ENCODE measurements at places on chromosomes 2 and 18.

DNA sequence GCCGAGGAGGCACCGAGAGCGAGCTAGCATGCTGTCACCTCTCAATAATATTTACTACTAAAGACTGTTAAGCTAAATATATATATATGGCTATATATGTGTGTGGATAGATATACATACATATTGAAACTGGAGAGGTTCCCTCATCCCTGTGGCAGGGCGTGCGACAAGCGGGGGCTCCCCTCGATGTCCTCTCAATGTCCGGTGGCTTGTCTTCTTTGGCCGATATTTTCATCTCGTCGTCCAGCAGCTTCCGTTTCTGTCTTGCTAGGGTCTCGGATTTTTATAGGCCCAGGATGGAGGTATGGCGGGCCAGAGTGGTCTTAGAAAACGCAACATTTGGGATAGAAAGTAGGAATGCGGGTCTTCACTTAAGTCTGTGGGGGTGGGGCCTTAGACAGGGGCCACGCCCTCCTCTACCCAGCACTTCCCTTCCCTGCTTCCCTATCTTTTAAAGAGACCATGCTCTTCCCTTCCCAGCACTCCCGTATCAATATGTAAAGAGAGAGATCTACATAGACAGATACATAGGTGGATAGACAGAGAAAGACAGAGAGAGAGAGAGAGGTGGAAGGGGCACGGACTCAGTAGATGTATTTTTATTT, 866.8 kb downstream of the DSC3 start:
- DNase-seq: no peak

GRCh38 chr2:67812682-67813081, 250.1 kb downstream of the C1D start:
- no peak for DNase-seq

DNA sequence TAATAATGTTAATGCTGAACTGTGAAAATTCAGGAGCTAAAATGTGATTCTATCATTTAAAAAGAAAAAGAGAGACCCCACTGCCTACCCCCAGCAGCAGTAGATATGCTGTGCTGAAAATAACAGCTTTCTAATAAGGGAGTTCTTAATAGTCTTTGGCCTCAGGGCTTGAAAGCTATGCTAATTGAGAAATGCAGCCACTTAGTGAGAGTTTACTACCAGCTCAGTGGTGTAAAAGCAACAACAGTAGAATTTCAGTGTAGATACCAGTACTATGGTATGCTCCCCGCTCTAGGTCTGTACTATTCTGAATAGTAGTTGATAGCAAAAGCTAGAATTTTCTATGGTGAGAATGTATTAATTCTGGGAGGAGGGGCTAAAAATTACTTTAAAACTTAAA, 303.1 kb upstream of the VWC2L start:
- DNase-seq: no peak

- DNase-seq: no peak
These were observed 597.1 kb downstream of the ARHGAP15 start for GRCh38 chr2:143726151-143726845.

DNA sequence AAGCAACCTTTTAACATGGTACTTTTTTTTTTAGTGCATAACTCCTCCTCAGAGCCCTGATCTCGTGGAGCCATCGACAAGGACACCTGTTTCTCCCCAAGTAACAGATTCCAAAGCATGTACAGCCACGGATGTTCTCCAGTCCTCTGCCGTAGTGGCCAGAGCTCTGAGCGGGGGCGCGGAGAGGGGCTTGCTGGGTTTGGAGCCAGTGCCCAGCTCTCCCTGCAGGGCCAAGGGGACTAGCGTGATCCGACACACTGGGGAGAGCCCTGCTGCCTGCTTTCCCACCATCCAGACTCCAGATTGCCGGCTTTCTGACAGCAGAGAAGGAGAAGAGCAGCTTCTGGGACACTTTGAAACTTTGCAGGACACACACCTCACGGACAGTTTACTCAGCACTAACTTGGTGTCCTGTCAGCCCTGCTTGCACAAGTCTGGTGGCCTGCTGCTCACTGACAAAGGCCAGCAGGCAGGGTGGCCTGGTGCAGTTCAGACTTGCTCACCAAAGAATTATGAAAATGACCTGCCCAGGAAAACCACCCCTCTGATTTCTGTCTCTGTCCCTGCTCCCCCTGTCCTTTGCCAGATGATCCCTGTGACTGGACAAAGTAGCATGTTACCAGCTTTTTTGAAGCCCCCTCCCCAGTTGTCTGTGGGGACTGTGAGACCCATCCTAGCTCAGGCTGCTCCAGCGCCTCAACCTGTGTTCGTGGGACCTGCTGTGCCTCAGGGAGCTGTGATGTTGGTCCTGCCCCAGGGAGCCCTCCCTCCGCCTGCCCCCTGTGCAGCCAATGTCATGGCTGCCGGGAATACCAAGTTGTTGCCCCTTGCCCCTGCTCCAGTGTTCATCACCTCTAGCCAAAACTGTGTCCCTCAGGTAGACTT, 4.5 kb downstream of the KLF11 start:
- DNase-seq: no peak

- no peak for DNase-seq
These were observed 2.5 kb downstream of the CD8A start for GRCh38 chr2:86788165-86788564.

DNA sequence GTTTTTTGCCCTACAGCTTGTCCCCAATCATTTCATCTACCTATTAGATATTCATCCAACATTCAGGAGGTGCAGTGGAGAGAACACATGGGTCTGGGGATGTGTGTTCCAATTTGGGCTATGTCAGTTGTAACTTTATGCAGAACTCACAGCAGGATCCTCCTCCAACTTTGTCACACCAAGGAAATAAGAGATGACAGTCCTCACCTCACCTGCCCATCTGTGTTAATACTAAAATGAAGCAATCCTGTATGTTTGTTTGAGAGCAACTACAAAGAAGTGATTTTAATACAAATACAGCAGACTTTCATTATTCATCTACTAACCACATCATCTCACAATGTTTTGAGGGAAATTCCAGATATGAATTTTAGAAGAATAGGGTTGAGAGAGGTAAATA, 126.7 kb downstream of the ARHGAP15 start:
- DNase-seq: no peak

- no peak for DNase-seq
These were observed 28.2 kb upstream of the SLC8A1 start for GRCh38 chr2:40480073-40480472.

DNA sequence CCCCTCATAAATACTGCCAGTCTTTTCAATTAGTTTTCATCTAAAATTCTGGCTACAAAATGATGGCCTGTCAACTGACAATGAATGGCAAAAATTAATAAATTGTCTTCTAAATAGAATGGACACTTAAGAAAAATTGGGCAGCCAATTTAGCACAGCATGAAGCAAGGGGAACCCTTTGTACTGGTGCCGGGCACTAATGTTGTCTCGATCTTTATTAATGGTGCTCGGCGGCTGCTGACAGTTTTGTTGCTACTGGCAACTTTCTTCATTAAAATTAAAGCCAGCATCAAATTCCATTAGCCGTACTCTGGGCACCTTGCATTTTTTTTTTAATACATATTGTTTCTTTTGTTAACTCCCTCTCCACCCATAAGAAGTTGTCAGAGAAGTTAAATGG, 309.3 kb downstream of the GBX2 start:
- DNase-seq: no peak

DNA sequence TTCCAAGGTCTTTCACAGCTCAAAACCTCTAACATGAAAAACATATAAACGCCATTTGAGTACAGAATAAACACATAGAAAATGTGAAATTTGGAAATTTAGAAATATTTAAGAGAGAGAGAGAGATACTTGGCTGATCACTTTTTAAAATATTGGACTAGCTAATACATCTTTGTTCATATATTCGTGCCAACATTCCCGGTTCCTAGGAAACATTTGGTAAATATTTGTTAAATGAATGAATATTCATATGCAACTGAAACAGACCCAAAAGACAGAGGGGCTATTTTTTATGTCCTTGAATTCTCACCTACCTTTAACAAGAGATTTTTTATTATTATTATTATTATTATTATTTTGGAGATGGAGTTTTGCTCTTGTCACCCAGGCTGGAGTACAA, 8.3 kb upstream of the COLEC12 start:
- no peak for DNase-seq

DNA sequence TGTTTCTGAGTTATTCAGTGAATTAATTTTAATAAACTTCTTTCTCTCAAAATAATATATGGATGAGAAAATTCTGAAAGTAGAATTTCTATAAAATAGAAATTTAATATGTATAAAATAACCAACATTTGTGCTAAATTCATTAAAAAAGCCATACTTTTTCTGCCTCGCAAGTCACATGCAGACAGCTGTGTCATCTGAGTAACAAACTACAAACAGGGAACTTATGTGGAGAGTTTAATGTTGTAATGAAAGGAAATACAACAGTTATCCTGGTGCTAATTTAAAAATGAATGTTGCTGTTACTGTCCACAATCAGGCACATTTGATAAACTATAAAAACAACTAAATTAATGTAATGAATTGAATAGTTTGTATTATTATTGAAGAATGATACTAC, 22.2 kb downstream of the RMDN2 start:
- DNase-seq: no peak

GRCh38 chr2:85012431-85012830, 41.5 kb downstream of the KCMF1 start:
- DNase-seq: no peak

DNA sequence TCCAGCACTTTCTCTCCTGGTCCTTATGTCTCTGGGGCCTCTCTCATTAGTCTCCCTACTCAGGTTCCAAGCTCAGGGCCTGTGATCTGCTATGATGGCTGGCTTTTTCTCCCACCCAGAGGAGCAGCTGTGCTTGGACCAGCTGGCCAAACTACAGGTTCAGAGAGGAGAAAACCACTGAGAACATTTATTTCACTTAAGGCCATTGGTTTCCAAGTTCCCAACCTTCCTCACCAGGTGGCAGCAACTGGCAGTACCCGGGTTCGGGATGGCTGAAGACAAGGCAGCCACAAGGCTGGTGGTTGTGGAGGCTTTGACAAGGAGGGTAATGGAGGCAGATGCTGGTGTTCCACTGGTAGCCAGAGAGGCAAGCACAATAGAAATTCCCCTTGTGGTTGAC, 29.9 kb upstream of the SELENOI start:
- no peak for DNase-seq

- no peak for DNase-seq
These were observed 96.3 kb downstream of the UPP2 start for GRCh38 chr2:158197940-158198339.

DNA sequence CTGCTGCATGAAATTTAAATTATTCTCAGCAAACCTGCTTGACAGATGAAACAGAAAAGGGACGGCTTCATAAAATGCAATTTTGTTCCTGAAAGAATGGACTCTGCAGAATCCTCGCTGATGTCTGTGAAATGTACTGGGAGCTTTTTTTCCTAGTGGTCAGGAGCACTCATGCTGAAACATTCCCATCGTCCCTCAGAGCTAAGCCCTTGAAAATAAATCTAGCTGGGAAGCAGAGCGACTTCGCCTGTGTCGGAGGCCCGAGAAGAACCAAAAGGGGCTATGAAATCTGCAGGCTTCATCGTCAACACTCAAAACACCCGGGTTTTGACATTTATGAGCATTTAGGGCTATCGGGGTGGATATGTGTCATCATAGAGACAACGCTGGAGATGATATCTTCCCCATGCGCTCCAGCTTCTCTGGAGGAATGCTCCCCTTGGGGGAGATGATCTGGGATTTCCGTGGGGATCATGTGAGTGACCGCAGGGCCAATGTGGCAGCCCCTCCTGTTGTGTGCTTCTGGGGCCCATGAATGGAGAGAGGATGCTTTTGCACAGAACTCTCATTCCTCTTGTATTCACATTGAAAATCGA, 182.3 kb downstream of the KLHL29 start:
- DNase-seq: no peak

DNA sequence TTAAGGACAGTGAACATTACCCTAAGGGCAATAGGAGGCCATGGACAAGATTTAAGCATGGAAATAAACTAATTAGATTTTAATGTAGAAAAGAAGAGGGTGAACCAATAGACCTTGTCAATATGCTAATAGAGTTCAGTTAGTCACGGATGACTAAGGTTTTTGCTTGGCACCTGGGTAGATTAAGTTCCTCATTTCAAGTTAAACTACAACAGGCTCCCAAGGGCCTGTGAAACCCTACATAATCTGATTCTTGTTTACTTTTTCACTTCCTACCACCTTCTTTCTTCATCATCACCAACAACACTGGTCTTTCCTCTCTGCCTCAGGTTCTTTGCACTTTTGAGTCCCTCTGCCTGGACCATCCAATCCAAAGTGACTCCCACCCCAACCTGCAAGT, 14.8 kb downstream of the SP110 start:
- no peak for DNase-seq

DNA sequence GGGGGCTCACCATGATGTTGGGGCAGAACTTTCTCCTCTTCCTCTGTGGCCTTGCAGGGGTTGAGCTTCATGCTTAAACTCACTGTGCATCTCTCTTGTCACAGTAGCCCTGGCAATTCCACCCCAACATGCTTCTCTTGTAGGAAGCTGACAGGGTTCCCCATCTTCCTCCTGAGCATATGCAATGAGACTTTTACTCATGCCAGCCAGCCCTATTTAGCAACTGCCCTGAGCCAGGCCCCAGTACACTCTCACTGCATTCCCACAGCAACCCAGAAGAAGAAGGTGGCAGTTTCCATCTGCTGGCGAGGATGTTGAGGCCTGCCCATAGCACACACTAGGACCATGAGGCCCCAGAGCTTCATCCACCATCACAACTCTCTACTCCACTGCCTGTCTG, 72.2 kb upstream of the TEX51 start:
- no peak for DNase-seq

GRCh38 chr18:4352746-4353551, 102.2 kb downstream of the DLGAP1 start:
- no peak for DNase-seq

- DNase-seq: no peak
These were observed 121.5 kb upstream of the SP3 start for GRCh38 chr2:174086708-174087107.

DNA sequence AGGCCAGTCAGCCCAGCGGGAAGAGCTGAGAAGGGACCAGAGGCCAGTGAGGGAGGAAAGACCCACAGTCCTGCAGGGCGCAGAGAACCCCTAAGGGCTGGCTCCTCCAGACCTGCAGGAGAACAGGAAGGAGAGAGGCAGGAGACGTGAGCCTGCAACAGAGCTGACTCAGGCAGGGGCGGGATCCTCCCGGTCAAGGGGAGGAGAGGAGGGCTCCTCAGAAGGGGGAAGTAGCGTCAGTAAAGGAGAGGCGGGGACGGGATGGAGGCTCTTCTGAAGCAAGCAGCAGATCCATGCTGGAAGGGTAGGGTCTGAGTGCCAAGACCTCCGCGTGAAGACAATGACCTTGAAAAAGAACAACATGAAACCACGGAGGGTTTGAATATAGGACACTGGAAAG, 50.8 kb downstream of the TRABD2A start:
- no peak for DNase-seq

GRCh38 chr2:150944315-150944714, 317.3 kb downstream of the RBM43 start:
- no peak for DNase-seq

GRCh38 chr2:171104379-171104778, 56.3 kb downstream of the TLK1 start:
- DNase-seq: no peak

Measured in central memory CD4-positive, alpha-beta T cell (primary cell).